A549 treated with dexamethasone at 1 μM for 4 hours (cell line): ENCODE measurements at places on chromosomes 2 and 18. TPM values are rescaled to one million over a fixed set of nuclear protein-coding genes. Genes with fewer than 3 reads are reported as not detected.

The SMIM21 gene
- total RNA-seq = not detected in 5 replicates

The BMP10 gene
- not detected in 5 replicates for total RNA-seq

The GALR1 gene
- not detected in 5 replicates for total RNA-seq

The RAD51AP2 gene
- total RNA-seq = not detected in 5 replicates

The COA5 gene
- total RNA-seq = 17.0 to 20.4 TPM (median 17.4 TPM) in 5 replicates

The PPP1R1C gene
- 1.1 to 2.3 TPM (median 1.5 TPM) in 5 replicates for total RNA-seq

The NTSR2 gene
- total RNA-seq = not detected in 5 replicates

The IL1F10 gene
- not detected in 5 replicates for total RNA-seq

The C2orf66 gene
- 0.05 TPM in 1 of 5 replicates, not detected in the others for total RNA-seq

The HOXD12 gene
- total RNA-seq = not detected in 5 replicates

The PXDN gene
- total RNA-seq = 12.3 to 21.6 TPM (median 20.2 TPM) in 5 replicates

The KHK gene
- total RNA-seq = 7.6 to 9.1 TPM (median 8.3 TPM) in 5 replicates

The TWIST2 gene
- total RNA-seq = 8.1 to 12.9 TPM (median 12.3 TPM) in 5 replicates

The MOGAT1 gene
- total RNA-seq = not detected in 5 replicates

The DHRS9 gene
- total RNA-seq = 3.4 to 4.6 TPM (median 3.9 TPM) in 5 replicates

The TTN gene
- under 0.01 to 0.04 TPM (median 0.01 TPM) in 5 replicates for total RNA-seq

The UGT1A4 gene
- total RNA-seq = 0.07 TPM in 1 of 5 replicates, not detected in the others

The CTAGE1 gene
- total RNA-seq = not detected in 5 replicates

The VPS4B gene
- 20.1 to 24.9 TPM (median 21.0 TPM) in 5 replicates for total RNA-seq

The SLC9A4 gene
- not detected in 5 replicates for total RNA-seq

The MARCHF7 gene
- total RNA-seq = 48.3 to 68.0 TPM (median 63.1 TPM) in 5 replicates

The DUSP2 gene
- 0.32 to 0.46 TPM (median 0.37 TPM) in 5 replicates for total RNA-seq
